Tibial nerve (tissue), 4 donors: ENCODE measurements at places on chromosomes 4 and X. TPM values are rescaled to one million over a fixed set of nuclear protein-coding genes. Genes with fewer than 3 reads are reported as not detected.
A peak's percentile ranks its signal among the peaks of the same experiment; 100 is the strongest.

DNA sequence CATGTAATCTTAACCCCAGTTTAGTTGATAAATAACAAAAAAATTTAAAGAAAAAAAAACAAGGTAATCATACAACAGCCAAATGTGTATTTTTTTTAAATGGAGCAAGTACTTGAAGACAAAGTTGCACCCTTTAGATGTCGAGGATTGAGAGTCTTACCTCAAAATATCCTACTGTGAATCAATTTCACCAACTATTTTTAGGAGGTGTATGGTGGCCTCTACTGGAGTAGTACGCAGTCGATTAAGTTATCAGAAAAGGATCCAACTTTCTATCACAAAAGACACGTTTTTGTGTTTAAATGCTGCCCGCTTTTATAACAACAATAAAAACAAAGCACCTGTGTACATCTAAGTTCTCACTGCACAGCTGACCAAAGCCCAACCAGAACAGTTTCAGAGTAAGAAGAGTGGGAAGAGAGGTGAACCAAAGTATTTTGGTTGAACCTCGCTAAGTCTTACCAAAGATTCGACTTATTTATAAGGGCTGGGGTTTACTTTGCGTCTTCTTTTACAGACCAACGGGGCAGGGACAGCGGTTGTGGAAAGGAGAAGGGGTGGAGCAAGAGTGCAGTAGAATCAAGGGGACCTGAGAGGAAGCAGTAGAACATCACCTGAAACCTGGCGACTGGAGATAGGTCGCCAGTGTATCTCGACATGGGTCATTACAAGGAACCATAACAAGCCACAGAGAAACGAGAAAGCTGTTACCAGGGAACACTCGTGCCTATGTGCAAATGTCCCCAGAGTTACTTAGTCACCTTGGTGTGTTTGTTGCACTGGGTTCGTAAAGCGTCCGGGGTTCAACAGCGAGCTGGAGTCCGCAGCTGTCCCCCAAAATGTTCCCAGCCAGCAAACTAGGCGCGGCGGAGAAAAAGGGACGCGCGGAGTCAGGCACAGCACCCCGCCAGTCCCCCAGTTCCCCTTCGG lies 1.1 kb downstream of the RPS6KA6 start:
- H3K36me3 ChIP-seq = no peaks in the 10 kb centered on the region
- no peak overlapping the region for H3K27ac ChIP-seq
- no peak for DNase-seq

DNA sequence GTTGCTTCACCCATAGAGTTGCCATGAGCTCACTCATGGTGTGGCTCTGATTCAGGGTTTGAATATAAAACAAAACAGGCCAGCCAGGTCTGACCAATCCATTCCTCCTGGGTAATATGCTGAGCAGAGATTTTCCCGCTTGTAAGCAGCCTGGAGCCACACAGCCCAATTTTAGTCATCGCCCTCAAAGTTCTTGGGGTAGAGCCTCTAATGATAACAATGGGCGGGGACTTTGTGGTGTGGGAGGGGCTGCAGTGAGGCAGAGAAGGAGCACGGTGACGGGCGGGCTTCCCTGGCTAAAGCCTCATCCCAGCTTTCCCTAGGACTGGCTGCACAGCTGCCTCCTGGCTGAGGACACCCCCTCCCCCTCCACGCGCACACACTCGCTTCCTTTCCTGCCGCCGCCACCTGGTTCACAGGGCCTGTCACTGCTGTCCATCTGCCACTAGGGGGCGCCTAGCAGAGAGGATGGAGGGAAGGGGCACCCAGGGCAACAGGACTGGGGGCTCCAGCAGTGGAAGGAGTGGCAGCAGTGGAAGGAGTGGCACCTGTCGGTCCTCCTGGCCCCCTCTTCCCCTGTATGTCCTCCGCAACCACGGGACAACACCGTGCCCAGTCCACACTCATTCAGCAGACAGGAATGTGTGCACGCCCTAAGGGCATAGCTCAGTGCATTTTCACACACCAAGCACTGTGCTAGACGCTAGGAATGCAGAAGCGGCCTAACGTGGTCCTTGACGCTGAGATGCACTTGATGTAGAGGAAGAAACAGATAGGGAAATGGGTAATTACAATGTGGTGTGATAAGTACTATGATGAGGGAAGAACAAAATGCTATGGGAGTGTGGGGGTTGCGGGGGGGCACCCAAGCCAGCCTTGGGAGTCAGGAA lies 26.8 kb downstream of the PRPS1 start:
- no peak for DNase-seq
- H3K4me1 ChIP-seq = no peaks in the 10 kb centered on the region
- no peaks in the 10 kb centered on the region for H3K36me3 ChIP-seq
- no peak overlapping the region for H3K27ac ChIP-seq

Gene CT45A2
- not detected for total RNA-seq

DNA sequence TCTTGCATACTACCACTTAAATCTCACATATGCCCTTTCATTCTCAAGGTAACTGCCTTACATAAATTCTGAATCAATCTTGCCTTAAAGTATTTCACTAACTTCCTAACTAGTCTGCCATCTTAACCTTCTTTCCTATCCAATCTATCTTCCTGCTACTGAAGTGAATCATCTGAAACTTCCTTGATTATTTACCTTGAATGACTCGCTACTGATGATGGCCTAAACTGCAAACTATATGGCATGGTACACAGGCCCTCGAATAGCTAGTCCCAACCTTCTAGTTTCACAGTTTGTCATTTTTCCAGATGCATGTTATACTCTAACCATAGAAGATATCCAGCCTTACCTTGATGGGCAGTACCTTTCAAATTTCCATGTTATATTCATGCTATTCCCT lies 19.9 kb downstream of the PHKA1 start:
- no peak overlapping the region for H3K4me3 ChIP-seq
- H3K27ac ChIP-seq = no peak overlapping the region
- DNase-seq = no peak

GRCh38 chrX:112678831-112679230 lies 907 bp downstream of the LHFPL1 start:
- H3K27me3 ChIP-seq = no peaks in the 10 kb centered on the region
- no peaks in the 10 kb centered on the region for H3K4me1 ChIP-seq
- H3K36me3 ChIP-seq = no peaks in the 10 kb centered on the region
- no peak for DNase-seq

DNA sequence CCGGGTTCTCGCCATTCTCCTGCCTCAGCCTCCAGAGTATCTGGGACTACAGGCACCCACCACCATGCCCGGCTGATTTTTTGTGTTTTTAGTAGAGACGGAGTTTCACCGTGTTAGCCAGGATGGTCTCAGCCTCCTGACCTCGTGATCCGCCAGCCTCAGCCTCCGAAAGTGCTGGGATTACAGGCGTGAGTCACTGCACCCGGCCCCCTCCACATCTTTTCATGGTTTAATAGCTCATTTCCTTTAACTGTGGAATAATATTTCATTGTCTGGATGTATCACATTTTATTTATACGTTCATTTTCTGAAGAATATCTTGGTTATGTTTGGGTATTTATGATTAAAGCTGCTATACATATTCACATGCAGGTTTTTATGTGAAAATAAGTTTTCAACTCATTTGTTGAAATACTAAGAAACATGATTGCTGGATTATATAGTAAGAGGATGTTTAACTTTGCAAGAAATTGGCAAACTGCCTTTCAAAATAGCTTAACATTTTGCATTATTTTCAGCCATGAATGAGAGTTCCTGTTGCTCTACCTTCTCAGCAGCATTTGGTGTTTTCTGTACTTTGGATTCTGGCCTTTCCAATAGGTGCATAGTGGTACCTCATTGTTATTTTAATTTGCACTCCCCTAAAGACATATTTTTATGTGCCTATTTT lies 591.9 kb downstream of the TECRL start:
- H3K4me3 ChIP-seq = no peak overlapping the region
- H3K27me3 ChIP-seq = no peaks in the 10 kb centered on the region
- no peak overlapping the region for H3K27ac ChIP-seq
- H3K36me3 ChIP-seq = no peaks in the 10 kb centered on the region
- no peaks in the 10 kb centered on the region for H3K4me1 ChIP-seq
- no peak for DNase-seq

GRCh38 chr4:81541161-81541945 lies 69.6 kb upstream of the RASGEF1B start:
- no peaks in the 10 kb centered on the region for H3K4me1 ChIP-seq
- no peak for DNase-seq
- no peak overlapping the region for H3K4me3 ChIP-seq
- no peaks in the 10 kb centered on the region for H3K36me3 ChIP-seq
- H3K27me3 ChIP-seq = no peaks in the 10 kb centered on the region
- H3K27ac ChIP-seq = no peak overlapping the region

GRCh38 chr4:23710298-23710697 lies 179.5 kb downstream of the PPARGC1A start:
- H3K4me1 ChIP-seq = no peaks in the 10 kb centered on the region
- no peak overlapping the region for H3K27ac ChIP-seq
- no peaks in the 10 kb centered on the region for H3K27me3 ChIP-seq
- no peak overlapping the region for H3K4me3 ChIP-seq
- no peak for DNase-seq
- H3K36me3 ChIP-seq = no peaks in the 10 kb centered on the region

- no peaks in the 10 kb centered on the region for H3K36me3 ChIP-seq
- H3K27ac ChIP-seq = no peak overlapping the region
- no peaks in the 10 kb centered on the region for H3K4me1 ChIP-seq
- peak; percentile 13 for DNase-seq
- H3K4me3 ChIP-seq = no peak overlapping the region
- no peaks in the 10 kb centered on the region for H3K27me3 ChIP-seq
These were observed 337.3 kb upstream of the HS3ST1 start for GRCh38 chr4:11765849-11766453.

- no peaks in the 10 kb centered on the region for H3K27me3 ChIP-seq
- H3K4me1 ChIP-seq = no peaks in the 10 kb centered on the region
- no peak overlapping the region for H3K4me3 ChIP-seq
These were observed 66.0 kb downstream of the CBLL2 start for GRCh38 chrX:22338740-22339139.

Gene HSD17B13
- 1.2 TPM for total RNA-seq

DNA sequence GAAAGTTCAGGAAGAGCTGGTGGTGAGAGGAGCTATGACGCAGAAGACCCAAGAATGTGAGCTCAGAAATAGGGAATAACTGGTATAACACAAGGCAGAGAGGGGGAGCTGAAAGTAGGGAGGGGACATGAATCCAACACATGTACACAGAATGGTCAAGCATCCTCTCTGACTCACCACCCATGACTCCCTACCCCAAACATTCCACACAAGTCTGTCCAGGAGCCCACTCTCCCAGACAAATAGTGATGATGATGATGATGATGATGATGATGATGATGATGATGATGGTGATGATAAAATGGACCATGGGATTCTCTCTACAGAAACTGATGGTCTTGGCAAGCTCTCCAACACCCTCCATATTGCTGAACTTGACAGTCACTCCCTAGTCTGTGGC lies 46.4 kb downstream of the NAT8L start:
- DNase-seq = no peak
- H3K36me3 ChIP-seq = no peaks in the 10 kb centered on the region
- no peak overlapping the region for H3K27ac ChIP-seq
- no peaks in the 10 kb centered on the region for H3K27me3 ChIP-seq

Gene FREM3
- total RNA-seq = not detected

- no peak overlapping the region for H3K27ac ChIP-seq
- no peaks in the 10 kb centered on the region for H3K36me3 ChIP-seq
- no peak for DNase-seq
These were observed 24.6 kb downstream of the UGT2B7 start for GRCh38 chr4:69120870-69121269.

Gene BANK1
- total RNA-seq = 5.7 TPM

DNA sequence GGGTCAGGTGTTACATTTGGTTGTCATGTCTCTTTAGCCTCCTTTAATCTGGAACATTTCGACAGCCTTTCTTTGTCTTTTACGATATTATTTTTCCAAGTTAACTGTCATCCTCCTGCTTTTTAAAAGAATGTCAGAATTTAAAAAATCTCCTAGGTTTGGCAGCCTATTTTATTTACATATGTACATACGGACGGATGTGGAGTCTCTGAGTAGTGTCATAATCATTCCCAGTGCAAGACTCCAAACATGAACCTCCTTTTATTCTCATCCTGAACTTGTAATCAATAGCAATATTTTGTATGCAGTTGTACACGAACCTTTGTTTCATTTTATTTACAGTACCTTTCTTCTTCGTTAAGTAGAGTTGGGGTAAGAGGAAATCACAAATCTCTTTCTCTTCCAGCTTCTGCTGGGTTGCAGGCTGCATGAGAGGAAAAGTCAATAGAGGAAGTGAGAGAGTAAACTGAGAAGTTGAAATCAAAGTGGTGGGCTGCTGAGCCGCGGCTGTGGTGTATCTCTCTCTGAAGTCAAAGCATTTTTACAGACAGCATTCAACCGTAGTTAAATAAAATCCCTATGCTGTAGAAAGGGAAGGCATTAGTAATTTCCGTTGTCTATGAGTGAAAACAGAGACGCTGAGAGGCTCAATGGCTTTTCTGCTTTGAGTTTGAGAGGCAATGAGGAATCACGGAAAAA lies 53.9 kb upstream of the RPS6KA3 start:
- DNase-seq = no peak
- H3K4me1 ChIP-seq = no peaks in the 10 kb centered on the region
- no peaks in the 10 kb centered on the region for H3K36me3 ChIP-seq
- no peak overlapping the region for H3K4me3 ChIP-seq
- peaks cover 5% of the 10 kb centered on the region for H3K27me3 ChIP-seq

GRCh38 chrX:77668391-77669237 lies 117.4 kb downstream of the ATRX start:
- H3K4me1 ChIP-seq = no peaks in the 10 kb centered on the region
- DNase-seq = no peak
- no peak overlapping the region for H3K27ac ChIP-seq
- no peaks in the 10 kb centered on the region for H3K36me3 ChIP-seq
- no peaks in the 10 kb centered on the region for H3K27me3 ChIP-seq

DNA sequence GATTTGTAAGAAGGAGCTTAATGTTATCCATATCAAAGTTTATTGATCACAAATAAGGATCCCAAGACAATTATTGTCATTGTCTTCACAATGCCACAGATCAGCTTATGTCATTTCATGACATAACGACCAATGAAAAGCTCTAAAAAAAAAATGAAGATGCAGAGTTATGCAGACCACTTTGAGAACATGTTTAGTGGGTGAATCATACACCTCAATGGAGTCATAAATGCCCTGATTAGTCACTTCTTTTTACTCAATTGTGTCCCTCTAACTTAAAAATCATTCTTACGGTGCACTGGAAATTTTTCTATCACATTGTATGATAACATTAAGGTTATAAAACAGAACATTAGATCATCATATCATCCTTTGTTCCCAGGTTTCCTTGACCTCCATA lies 87.6 kb upstream of the GABRG1 start:
- H3K4me3 ChIP-seq = no peak overlapping the region
- H3K4me1 ChIP-seq = no peaks in the 10 kb centered on the region
- H3K36me3 ChIP-seq = no peaks in the 10 kb centered on the region
- H3K27me3 ChIP-seq = no peaks in the 10 kb centered on the region
- H3K27ac ChIP-seq = no peak overlapping the region

Gene MAGEA6
- not detected for total RNA-seq

Gene KCND1
- 2.1 TPM for total RNA-seq

Gene AGA
- total RNA-seq = 15.7 TPM

DNA sequence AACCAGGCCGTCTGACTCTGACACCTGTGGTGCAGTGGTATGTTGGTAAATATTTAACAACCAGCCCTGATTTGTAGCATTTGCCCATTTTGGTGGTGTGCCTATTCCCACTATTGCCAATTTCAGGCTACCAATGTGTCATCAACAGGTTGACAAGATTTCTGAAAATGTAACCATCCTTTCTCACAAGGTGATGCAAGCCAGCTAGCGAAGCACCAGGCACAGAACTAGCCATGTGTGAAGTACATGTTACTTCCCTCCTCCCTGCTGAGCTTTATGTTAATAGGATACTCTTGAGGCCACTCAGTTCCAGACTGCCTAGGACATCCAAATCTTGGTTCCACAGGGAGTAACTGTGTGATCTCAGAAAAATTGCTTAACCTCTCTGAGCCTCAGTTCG lies 7.2 kb upstream of the MAMLD1 start:
- no peak overlapping the region for H3K27ac ChIP-seq
- DNase-seq = no peak
- H3K4me1 ChIP-seq = no peaks in the 10 kb centered on the region
- no peaks in the 10 kb centered on the region for H3K27me3 ChIP-seq
- no peak overlapping the region for H3K4me3 ChIP-seq
- H3K36me3 ChIP-seq = no peaks in the 10 kb centered on the region

Gene APELA
- total RNA-seq = not detected
